Activated CD4-positive, alpha-beta T cell treated with anti-CD3 and anti-CD28 coated beads, Interleukin-10, Interleukin-2, amounts not matched to agents 100 ng/mL and 50 ng/mL, durations not matched to agents 16 hours and 8 hours (primary cell): ENCODE measurements at places on chromosomes 3 and 15.

DNA sequence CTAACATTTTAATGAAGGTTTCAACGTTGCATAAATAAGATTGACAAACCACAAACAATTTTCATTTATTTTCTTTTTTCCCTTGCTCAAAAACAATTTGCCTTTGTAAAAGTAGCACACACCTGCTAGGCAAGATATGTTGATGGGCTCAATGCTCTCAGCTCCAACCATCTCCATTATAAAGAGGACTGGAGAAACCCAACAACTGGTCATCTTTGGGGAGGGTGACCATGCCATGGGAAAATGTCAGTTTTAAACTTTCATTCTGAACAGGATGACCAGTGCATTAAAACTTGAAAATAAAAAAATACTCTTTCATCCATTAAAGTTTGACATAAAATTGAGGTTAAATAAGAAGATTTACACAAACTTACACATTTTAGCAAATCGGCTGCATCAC lies 183.7 kb downstream of the CFAP20DC start:
- DNase-seq: no peak

- no peak for DNase-seq
These were observed 691.5 kb upstream of the CCDC54 start for GRCh38 chr3:106685745-106686144.

- no peak for DNase-seq
These were observed 354.5 kb downstream of the CACNA2D3 start for GRCh38 chr3:54476891-54477290.

DNA sequence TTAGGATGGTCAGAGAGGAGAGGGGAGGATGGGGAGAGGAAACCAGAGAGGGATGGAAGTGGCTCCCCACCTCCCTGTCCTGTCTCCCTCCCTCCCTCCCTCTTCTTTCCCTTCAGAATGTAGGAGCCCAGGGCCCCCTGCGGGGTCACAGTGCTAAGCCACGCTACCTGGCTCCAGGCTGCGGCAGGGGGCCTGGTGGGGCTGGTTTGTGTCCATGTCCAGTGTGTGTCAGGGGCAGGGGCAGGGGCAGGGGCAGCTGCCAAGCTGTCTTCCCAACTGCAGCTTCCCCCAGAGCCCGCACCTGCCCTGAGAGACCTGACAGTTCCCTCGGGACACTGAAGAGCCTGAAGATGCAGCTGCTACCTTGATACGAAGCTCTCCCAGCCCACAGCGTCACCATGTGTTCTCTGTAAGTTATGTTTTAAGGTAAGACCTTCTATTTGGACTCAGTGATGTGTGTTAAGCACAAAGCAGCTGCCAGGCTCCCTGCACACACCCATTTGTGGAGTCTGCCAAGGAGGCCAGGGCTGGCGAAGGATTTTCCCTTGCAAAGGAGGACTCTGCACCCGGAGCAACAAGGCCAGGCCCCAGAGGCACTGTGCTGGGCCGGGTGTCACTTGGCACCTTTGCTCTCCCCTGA lies 121.8 kb upstream of the SMAD3 start:
- no peak for DNase-seq

DNA sequence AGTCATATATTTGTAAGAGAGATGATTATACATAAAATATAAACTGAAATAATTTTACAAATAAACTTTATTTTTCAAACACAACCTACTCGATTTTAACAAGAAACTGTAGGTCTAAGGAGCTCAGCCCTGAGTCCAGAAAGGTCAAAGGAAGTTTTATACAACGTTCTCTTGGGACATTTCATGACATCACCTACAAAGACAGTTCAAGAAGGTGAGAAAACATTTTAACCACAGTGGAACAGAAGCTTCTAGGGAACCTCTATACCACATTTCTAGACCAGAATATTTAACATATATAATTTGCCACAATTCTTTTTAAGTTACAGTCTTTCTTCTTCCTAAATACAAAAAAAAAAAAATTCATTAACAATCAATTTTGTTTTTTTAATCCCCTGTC lies 40.1 kb downstream of the CBLB start:
- DNase-seq: peak; percentile 61
